ENCODE measurements at places on chromosomes 3 and 15.

DNA sequence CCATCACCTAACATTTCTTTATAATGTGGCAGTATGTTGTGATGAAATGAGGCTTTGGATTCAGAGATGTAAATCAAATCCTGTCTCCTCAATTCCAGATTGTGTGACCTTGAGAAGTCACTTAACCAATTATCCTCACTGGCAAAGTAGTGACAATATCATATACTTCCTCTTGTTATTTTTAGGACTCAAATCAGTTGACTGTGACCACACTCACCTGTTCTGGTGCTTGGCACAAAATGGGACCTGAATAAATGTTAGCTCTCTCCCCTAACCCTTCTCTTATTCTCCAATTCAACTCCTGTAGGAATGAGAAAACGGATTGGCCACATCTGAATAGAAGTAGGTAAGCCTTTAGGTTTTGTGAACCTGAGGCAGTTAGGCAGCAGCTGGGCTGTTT lies 42.1 kb downstream of the IQCH start:
- DNase-seq: no peak

GRCh38 chr15:35305946-35306345 lies 220.9 kb upstream of the NANOGP8 start:
- DNase-seq: peak; percentile 86

DNA sequence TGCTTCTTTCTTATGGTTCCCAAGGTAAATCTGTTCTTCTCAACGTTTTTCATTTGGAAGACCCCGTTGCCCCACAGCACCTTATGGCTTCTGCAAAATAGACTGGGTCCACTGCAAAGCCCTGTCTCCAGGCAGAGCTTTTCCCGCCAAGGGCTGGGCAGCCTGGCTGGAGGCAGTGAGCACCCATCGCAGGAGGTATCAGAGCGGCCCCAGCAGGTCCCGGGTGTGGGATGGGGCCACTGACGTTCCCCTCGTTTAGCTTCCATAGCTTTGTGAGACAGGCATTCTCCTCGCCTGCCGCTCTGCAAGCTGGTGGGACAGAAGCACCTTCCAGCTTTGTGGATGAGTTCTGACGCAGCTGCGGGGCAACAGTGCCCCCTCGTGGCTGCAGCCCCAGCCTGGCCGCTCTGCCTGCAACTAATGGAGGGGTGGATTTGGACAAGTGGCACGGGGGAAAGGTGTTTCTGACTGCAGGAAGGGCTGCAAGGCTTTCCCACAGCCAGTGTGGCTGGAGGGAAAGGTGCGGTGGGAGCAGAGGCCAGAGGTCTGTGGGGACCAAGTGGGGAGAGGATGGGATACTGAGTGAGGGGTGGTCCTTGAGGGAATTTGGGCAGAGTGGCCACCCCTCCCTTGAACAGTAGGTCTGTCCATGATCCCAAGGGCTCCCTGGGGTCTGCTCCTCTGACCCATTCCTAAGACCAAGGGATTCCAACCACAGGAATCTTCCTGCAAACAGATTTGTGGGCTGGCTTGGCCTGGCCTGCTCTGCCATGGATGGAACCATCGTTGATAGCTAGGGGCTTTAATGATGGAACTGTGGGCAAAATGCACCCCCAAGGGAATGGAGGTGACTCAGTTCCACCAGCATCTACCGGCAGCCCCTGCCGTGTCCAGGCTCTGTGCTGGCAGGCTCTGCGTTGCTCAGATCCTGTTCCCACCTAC lies 99.4 kb downstream of the FBLN2 start:
- DNase-seq: peak; percentile 75

GRCh38 chr3:12508291-12508700 lies 24.0 kb downstream of the TSEN2 start:
- DNase-seq: peak; percentile 98

DNA sequence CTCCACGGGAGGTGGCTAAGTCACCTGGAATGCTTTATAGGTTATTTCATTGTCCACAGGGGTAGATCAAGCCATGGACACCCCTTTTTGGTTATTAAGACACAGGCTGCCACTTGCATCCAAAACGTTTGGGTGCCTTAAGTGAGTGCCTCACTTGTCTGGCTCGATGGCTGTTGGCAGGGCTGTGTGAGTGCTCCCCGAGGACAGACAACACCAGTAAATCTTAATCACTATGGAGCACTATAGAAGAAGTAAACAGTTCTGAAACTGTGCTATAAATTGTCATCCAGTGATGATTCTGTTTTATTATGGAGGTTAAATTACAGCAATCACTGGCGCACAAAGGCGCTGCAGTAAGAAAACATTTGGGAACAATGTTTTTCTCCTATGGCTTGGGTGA lies 215.5 kb downstream of the CACNA2D3 start:
- DNase-seq: no peak

- DNase-seq: no peak
Observed at GRCh38 chr15:82040862-82041261, 5.0 kb downstream of the MEX3B start.

- DNase-seq: no peak
Observed at GRCh38 chr3:198113206-198114053, 153.4 kb downstream of the LMLN start.

DNA sequence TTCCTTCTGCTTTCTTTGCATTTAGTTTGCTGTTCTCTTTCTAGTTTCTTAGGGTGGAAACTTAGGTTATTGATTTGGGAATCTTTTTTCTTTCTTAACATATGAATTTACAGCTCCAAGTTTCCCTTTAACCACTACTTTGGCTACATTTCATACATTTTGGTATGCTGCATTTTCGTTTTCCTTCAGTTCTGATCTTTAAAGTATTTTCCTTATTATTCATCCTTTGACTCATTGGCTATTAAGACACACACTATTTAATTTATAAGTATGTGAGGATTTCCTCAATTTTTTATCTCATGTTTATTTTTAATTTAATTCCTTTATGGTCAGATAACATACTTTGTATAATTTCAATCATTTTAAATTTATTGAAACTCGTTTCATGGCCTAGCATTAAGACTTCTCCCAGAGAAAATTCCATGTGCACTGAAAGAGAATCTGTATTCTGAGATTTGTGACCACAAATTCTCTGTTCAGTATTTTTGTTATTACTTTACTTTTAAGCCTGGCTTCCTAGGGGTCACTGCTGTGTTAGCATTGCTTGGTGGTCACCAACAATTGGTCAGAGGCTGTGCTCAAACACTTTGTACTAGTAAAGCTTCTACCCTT lies 87.7 kb downstream of the CFAP20DC start:
- DNase-seq: peak; percentile 63

DNA sequence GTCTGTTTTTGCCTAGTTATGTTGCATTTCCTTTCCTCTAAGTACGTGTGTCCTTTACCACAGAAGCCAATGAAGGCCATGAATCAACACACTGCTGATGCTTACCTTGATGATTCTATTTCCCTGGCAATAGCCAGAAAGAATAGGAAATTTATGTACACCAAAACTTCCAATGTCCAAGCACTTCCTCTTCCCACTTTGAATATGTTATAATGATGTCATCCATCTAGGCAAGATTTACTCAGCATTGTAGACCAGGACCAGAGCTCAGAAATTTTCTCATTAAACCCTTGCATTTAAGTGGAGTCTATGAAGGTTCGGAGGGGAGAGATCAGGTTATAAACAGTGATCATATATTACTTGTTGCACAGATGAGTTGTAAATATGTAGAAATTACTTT lies 126.0 kb downstream of the THRB start:
- no peak for DNase-seq

- no peak for DNase-seq
Observed at GRCh38 chr3:141346418-141346817, 21.9 kb upstream of the ZBTB38 start.

DNA sequence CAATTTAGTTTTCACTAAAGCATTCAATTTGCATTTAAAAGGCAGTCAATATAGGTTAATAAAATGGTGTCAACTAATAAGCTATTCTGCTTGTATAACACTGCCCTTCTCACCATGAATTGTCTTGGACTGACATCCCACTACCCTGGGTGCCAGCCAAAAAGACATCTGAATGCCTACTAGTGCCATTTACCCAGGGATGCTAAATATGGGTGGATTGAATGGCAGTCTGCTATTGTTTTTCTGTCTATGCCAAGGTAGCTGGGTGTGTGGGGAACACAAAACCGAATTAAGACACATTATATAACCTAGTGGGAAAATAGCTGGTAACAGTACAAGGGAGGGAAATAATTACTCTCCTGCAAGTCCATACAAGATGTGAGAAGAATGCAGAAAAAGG lies 240.0 kb upstream of the CFAP20DC start:
- DNase-seq: no peak
